Stimulated activated CD8-positive, alpha-beta memory T cell treated with anti-CD3 and anti-CD28 coated beads, Interleukin-7, amount 100 ng/mL, for 1 hour (primary cell): ENCODE measurements at places on chromosomes 11 and 22.

- DNase-seq = no peak
Measured at GRCh38 chr11:107962181-107962580, 33.9 kb downstream of the RAB39A start.

GRCh38 chr11:44024977-44025376 is 22.8 kb upstream of the ACCSL start:
- no peak for DNase-seq

GRCh38 chr22:43155789-43156188 is 4.4 kb downstream of the TSPO start:
- DNase-seq = no peak

- no peak for DNase-seq
Measured at GRCh38 chr22:17271711-17272451, 52.6 kb upstream of the ADA2 start.

DNA sequence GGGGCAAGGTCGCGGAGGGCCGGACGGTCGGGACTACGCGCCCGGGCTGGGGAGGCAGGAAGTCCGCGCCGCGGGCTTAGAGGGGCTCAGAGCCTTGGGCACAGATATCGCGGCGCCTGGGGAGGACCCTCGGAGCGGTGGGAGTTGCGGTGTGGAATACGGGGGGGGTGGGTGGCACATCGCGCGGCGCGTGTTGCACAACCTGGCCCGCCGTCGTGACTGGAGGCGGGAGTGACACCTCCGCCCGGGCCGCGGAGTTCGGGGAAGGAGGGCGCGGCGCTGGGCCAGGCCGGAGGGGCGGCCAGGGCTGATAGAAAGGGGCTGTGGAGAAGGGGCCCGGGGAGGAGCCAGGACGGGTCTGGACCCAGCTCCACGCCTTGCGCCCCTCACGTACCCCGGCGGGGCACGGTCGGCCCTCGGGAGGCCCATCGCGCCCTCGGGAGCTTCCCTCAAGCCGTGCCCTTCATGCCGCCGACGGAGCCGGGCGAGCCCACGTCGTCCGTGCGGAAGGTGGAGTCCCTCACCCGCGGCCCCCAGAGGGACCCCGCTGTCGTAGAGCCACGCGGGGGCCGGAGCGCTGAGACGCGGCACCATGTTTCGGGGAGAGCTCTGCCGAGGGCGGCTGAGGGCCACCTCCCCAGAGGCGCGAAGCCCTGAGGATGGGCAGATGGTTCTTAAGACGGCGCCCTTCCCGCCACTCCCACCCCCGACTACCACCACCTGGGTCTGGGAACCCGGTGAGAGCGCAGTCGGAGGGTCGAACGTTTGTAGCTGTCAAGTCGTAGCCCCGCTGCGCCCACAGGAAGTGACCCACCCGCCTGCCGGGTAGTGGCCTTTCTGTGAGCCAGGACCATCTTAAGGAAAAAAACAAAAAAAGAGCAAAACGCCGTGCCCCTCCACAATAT is 729 bp downstream of the IL17RA start:
- DNase-seq = no peak

DNA sequence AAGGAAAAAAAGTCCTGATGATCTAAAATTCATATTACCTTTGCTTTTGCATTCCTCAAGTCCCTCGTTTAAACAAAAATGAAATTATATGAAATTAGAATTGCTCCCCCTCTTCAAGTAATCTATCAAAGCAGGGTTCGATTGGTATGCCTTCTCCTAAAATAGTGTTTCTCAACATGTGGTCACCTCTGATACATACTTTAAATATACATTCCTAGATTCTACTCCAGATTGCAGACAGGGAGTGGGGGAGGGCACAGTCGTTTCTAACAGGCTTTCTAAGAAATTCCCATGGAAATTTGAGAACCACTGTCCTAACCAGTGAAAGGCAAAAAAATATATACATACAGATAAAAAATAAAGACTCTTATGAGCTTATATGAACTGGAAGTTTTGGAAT is 22.6 kb upstream of the IRAG1 start:
- no peak for DNase-seq

DNA sequence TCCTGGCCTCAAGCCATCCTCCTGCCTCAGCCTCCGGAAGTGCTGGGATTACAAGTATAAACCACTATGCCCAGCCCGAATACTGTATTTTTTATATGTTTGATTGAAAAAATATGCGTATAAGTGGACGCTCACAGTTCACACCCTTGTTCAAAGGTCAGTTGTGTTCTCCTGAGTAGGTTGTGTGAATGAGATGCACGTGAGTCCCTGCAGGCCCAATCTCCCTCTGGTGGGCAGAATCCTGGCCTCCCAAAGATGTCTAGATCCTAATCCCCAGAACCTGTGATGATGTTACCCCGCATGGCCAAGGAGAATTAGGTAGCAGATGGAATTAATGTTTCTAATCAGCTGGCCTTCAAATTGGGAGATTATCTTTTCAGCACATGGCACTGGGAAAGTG is 41.9 kb downstream of the CTTN start:
- DNase-seq = no peak

DNA sequence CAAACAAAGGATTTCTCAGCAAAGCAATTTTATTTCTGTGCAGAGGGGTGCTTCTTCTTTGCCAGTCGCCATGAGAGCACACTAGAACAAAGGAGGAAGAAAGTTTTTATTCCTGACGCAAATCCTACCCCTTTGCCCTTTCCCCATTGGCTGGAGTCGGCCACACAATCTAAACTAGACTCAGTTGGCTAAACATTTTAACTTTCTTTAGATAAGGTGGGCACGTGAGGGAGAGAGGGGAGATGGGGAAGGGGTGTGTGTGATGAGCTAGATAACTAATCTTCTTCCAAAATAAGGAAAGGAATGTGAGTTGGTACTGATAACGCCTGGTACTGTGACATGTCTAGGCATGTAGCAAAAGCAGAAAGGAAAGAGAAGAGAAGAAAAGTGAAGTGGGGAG is 626 bp downstream of the TRIM22 start:
- DNase-seq = no peak

GRCh38 chr11:1055990-1056771 is 18.5 kb upstream of the MUC2 start:
- no peak for DNase-seq

GRCh38 chr22:46187862-46188261 is 37.5 kb downstream of the PPARA start:
- DNase-seq = no peak

DNA sequence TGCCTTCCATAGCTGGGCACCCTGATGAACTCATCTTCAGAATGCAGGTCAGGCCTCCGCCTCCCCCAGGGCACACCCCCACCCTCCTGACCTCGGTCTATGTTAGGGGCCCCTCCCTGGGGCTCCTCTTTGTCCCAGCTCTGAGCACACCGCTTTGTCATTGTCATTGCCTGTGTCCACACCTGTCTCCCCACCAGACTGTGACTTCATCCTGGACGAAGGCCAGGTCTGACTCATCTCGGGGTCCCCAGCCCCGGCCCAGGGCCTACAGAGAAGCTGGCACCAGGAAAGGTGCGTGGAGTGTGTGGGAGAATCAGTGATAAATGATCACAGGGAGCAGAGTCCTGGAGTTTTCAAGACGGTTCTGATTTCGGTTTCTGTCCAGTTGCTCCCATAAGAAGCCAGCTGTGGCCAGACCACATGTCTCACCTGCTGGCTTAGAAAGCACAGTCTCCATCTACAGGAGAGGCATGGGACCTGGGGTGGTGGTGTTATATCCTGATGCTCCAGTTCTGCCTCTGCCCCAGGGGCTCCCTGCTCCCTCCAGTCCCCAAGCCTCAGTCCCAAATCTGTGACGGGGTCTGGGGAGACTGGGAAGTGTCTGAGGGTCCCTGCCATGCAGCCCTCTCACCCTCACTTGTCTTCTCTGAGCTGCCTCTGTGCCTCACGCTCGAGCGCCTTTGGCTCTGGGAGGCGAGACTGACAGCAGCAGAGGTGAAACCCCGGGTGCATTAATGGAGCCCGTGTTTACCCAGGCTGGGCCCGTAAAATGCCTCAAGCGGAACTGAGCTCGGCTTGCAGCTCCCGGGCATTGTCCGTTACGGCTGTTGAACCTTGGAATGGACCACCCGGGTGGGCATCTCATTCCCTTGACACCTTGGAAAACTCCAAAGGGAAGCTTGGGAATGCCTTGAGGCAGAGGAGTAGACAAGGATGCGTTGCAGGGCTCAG is 85.5 kb upstream of the WNT11 start:
- DNase-seq = no peak

DNA sequence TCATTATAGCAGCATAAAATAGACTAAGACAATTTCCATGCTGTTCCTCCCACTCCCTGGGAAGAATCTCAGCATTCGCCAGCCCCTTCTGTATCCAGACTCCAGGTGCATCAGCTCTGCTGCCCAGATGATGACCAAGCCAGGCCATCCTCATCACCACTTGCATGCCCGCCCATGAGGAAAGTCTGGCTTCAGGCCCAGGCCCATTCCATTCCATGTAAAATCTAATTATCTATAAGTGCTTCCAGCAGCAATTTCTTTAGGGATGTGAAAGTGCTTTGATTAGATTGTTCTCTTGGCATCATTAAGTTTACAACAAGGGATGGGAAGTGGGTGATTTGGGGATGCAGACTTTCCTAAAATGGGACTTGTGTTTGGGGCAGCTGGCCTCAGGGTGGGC is 100.3 kb downstream of the INSC start:
- DNase-seq = no peak

DNA sequence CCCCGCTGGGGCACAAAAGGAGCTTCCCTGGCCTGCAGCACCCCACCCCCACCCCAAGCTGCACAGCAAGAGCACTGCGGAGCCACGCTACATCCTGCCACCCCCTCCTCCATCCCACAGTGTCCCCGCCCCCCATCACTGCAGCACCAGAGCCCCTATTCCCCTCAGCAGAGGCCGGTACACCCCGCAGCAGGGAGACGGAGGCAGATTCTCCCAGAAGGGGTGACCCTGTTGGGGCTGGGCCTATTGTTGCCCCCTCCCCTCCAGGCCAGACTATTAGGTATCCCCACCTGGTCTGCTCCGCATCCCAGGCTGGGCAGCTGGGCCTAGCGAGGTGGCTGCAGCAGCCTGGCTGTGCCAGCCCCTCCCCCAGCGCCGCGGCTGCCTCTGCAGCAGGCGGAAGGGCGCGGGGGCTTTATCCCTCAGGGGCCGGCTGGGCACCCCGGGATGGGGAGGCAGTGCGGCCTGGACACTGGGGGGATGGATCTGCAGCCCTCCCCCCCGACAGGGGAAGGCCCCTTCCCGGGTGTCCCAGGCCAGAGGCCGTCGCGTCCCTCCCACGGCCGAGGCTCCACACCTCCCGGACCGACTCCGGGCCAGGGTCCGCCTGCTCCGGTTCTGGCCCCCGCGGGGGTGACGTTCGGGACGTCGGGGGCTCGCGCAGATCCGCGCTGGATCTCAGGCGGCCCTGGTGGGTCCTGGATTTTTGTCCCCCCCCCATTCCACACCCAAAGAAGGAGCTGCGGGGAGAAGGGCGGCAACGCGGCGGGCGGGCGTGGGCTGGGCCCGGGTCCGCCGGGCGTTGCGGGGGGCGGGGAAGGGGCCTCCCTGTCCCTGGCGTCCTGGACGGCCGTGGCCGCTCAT is 943 bp downstream of the DUSP8 start:
- DNase-seq = no peak

- DNase-seq = no peak
Measured at GRCh38 chr11:124277804-124278203, 21.6 kb downstream of the OR8G5 start.

DNA sequence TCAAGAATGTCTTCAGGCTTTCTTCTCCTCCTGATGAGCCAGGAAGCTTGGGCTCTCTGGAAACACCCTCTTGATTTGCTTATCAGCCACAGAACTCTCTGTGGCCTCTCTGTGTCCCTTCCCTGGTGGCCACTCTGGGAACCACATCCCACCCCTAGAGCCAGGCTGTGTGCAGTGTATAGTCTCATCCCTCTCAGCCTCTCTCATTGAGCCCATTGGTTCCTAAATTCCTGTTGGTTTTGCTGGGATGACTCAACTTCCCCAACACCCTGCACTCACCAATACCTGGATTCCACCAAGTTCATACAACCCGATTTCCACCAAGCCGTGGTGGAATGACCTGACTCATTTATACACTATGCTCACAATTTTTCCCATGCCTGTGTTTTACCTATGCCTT is 5.2 kb downstream of the IRAG1 start:
- no peak for DNase-seq

DNA sequence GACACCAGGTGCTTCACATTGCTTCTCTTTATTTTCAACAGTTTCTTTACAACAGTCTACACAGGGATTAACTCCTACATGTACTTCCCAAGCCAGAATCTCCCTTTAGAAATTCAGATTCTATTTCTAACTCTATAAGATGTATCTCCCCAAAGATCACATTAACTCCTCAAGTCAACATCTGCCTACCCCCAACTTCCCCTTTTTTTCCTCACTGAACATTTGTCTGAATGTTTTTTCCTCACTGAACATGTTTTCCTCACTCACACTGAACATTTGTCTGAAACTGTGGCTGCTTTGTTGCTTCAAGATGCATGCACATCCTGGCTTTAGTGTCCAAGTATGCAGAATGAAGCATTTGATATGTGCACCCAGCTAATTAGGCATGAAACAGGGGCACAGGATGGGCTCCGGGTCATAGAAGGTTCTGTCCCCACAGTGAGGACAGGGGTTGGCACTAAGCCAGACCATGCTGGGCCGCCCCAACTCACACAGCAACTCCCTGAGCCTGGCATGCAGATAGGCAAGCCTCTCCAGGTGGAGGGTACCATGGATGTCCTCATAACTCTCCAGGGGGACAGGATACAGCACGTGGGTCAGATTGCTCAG is 11.3 kb downstream of the PRAME start:
- DNase-seq = no peak

DNA sequence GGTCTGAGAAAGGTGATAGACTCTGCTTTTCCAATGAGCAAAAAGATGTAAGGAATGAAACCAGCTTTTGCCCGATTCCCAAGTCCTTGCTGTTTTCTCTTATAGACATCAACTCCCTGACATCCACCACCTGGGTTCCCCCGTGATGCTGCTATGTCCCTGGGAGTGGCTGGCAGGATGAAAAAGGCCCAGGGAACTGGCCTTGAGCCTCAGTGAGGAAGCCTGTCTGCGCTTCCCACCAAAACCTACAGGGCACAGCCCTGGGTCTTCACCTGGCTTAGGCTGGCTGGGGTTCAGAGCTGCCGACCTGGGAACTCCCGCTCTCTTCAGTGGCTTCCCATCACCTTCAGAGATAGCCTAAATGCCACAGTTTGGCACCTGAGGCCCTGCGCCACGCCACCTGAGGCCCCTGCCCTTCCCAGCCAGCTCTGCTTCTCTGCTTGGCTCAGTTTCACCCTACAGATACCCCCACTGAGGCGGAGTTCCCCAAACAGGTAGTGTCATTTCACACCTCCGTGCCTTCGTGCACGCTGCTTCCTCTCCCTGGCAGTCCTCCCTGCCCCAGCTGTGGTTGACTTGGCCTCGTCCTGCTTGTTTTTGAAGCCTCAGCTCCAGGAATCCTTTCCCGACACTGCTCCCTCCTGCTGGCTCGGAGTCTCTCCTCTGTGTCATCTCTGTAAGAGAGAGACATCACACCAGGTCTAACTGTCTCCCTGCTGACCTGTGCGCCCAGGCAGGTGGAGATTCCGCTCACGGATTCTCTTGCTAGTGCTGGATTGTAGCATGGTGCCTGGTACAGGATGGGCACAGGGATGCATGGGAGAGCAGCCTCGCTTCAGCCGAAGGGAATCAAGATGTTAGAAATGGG is 10.7 kb downstream of the SLC37A2 start:
- no peak for DNase-seq
